ENCODE measurements at places on chromosomes 11 and 22.

DNA sequence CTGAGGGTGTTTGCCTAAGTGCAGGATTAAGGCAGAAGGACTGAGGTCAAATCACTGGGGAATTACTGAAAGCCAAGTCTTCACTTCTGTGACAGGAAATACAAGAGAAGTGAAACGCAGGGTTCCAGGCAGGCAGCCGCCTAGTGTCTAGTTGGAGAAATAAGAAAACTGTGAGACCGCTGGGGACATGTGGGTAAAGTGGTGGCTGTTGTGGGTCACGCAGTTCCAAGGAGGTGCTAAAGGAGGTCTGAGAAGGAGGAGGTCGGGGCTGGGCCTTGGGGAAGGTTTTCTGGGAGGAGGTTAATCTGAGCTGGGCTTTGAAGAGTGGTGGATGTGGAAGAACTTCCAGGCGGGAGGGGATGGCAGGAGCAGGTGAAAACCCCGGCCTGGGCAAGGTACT lies 11.2 kb downstream of the MCM5 start:
- DNase-seq, result no peak

GRCh38 chr11:35978891-35979290 lies 35.0 kb downstream of the LDLRAD3 start:
- DNase-seq, result no peak

- DNase-seq, result no peak
Measured at GRCh38 chr11:45750439-45750838, 54.5 kb upstream of the SLC35C1 start.

DNA sequence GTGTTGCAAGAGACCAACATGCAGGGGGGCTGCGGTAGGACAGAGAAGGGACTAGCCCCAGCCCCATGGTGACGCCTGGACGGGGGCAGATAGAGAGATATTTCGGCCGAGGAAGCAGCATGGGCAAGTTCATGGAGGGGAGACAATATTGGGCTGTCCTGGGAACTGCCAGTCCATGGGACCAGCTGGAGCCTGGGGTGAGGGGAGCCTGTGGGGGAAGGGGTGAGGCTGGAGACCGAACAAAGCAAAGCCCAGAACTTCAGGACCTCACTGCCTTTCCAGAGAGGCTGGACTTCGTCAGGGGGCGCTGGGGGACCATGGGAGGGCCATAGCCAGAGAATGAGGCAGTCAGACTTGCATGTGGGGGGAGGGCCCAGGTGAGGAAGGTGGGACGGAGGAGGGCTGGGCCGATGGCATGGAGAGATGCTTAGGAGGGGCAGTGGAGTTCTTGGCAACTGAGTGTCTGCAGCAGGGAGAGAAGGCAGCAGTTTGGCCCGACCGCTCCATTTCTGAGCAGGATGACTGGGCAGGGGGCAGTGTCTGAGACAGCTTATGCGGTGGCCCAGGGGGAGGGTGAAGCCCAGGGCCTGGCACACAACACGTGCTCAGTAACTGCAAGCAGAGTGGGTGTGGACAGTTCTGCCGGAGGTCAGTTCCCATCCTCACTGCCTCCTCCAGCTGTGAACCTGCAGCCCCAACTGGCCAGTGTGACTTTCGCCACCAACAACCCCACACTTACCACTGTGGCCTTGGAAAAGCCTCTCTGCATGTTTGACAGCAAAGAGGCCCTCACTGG lies 712 bp downstream of the UPK3A start:
- DNase-seq, result no peak

DNA sequence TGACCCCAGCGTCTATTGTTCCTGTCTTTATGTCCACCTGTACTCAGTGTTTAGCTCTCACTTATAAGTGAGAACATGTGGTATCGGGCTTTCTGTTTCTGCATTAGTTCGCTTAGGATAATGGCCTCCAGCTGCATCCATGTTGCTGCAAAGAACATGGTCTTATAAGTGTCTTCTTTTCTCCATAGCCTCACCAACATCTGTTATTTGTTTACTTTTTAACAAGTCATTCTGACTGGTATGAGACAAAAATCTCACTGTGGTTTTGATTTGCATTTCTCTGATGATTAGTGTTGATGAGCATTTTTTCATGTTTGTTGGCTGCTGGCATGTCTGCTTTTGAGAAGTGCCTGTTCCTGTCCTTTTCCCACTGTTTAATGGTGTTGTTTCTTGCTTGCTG lies 21.7 kb upstream of the SLN start:
- DNase-seq, result no peak

DNA sequence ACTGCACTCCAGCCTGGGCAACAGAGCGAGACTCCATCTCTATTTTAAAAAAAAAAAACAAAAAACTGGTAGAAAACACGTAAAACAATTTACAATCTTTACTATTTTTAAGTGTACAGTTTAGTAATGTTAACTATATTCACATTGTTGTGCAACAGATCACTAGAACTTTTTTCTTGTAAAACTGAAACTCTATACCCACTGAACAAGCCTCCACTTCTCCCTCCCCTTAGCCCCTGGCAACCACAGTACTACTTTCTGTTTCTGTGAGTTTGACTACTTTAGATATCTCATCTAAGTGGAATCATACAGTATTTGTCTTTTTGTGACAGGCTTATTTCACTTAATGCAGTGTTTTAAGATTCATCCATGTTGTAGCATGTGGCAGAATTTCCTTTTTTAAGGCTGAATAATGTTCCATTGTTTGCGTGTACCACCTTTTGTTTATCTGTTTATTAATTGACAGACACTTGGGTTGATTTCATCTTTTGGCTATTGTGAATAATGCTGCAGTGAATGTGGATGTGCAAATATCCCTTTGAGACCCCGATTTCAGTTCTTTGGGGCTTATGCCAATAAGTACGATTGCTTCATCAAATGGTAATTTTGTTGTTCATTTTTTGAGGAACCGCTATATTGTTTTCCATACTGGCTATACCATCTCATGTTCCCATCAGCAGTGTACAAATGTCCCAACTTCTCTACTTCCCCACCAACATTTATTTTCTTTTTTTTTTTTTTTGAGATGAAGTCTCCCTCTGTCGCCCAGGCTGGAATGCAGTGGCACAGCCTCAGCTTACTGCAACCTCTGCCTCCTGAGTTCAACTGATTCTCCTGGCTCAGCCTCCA lies 11.0 kb downstream of the DDB2 start:
- no peak for DNase-seq

GRCh38 chr11:65301491-65302329 lies 13.0 kb upstream of the CDC42EP2 start:
- DNase-seq, result no peak

DNA sequence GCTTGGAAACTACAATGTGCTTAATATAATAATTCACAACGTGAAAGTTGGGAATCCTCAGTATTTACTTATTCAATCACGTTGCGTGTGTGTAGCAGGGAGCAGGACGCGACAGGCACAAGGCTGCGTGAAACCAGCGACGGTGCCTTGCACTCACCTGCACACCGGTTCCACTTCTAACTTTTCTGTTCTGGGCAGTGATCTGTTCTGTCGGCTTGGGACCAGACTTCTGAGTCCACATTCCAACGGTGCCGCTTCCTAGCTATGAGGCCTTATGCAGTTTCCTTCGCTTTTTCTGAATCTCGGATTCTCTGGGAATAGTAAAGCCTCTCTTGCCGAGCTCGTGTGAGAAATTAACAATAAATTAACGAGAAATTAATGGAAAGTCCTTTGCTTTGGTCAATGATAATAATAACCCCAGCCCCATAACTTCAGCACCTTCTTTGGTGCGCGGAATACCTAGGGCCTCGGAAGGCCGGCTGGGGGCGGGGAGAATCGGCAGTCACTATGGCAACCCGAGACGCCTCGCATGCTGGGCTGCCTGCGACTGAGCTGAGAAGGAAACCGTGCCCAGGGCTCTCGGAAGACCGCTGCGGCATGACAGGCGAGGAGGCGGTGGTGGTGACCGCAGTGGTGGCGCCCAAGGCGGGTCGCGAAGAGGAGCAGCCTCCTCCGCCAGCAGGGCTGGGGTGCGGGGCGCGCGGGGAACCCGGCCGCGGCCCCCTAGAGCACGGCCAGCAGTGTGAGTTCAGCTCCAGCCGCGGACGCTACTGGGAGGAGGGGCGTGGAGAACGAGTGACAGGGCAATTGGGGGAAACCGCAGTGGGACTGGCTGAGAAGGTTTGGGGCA lies at the start of gene C11orf97:
TSS of gene C11orf97 (plus strand) at position 530 of the 850 bp plus-strand sequence. CDS start at position 598, 68 bp downstream.
- no peak for DNase-seq

GRCh38 chr11:12441231-12441861 lies 64.0 kb downstream of the PARVA start:
- DNase-seq, result no peak

DNA sequence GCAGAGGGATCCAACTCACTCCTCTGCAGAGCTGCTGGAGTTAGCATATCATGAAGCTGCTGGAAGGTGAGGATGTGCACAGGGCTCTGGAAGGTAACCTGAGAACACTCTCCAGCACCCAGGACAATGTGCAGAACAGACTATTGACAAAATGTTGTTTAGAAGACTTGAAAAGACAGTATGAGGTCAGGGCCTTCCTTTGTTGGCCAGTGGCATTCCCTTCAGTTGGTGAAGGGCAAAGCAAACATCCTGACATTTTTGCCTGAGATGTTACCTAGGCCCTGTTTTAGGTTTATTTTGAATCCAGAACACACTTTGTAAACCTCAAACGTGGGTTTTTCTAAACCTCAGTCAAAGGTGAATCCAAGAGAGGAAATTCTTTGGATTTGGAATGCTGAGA lies 67.8 kb downstream of the DEPDC5 start:
- no peak for DNase-seq

GRCh38 chr11:128701086-128701485 lies 7.2 kb downstream of the FLI1 start:
- DNase-seq, result no peak

GRCh38 chr22:27318516-27318915 lies 483.0 kb downstream of the MN1 start:
- DNase-seq, result no peak

- no peak for DNase-seq
Measured at GRCh38 chr11:10042699-10043098, 251.3 kb downstream of the SBF2 start.

DNA sequence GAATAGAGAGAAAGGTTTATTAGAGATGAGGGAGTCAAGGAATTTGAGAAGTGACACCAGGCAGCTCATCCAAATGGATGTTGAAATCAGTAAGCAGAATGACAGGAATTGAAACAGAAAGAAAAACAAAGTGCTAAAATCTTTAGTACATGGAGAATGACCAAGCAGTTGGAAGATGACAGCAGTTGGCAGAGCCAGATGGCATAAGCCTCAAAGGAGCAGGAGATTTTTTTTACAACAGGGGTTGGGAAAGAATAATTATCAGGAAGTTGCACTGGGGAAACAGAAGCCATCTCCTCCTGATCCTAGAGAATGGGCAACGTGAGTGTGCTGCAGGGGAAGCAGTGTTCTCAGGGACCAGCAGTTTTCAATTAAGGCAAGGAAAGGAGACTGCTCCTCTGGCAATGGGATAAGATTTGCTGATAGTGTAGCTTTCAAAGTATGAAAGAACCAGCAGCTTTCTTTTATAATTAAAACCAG lies 28.9 kb downstream of the RAB39A start:
- no peak for DNase-seq

DNA sequence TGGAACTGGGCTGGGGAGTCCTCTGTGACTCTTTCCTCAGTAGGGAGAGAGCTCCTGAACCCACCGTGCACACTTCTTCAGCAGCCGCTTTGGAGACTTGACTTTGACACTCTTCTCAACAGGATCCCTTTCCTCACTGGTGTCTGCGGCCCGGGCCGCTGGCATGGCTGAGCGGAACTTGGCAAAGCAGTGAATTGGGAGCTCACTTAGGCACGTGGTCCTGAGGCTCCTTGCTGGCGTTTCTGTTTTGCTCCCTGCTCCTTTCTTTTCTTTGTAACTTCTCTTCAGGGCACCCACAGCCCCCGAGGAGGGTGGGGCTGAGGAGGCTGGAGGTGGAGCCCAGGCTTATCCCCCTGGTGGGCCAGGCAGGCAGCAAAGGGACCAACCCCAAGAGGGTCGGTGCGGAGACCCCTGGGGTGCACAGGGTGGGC lies 8.4 kb upstream of the KCNQ1OT1 start:
- DNase-seq, result no peak

DNA sequence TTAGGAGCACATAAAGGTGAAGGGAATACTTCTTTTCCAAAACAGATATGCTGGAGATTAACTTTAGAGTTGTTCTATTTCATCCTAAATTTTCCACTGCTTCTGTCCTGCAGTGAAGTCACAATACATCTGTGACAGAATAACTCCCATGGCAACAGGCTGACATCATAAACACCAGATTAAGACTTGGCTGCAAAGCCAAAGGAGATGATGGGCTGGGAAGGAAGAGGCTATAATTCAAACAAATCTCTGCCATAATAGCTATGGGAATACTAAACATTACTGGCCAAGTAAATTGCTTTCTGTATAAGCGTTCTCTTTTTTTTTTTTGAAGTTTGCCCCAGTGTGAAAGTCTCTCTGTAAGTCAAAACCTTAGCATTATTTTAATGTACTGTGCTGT lies 107.7 kb downstream of the CADM1 start:
- no peak for DNase-seq

- DNase-seq, result no peak
Measured at GRCh38 chr11:862081-862661, 19.5 kb downstream of the TSPAN4 start.

DNA sequence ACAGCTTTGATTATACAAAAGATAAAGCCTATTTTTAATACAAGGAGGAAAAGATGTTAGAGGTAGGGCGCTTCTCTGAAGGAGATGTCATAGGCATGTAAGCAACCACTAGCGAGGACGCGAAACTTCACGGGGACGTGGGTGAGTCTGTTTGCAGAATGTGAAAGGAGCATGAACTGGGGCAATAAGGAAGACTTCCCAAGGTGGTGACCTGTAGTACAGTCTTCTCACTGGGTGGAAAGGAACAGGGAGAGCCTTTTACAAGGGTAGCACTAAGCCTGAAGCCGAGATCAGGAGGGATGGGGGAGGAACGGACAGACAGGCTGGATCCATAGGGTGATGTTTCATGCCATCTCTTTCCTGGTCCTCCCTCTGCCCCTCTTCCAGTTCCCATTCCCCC lies 10.0 kb upstream of the MICAL2 start:
- no peak for DNase-seq

GRCh38 chr11:106986261-106986660 lies 32.0 kb downstream of the GUCY1A2 start:
- DNase-seq, result no peak

DNA sequence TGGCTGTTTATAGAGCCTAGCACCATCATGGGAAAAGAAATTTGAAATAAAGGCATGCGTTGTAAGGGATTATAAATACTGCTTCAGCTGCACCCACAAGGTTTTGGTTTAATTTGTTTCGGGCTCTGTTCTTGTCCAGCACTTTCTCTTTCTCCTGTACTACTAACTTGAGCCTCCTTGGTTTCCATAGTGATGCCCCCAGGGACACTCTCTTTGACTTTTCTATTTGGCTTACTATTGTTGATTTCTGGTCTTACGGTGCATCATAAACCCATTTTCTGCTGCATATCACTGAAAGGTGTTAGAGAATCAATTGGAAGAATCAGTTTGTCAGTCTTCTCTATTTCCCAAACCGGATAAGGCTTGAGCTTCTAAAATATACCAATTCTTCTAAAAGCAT lies 1674.3 kb upstream of the RAG2 start:
- DNase-seq, result no peak

- DNase-seq, result no peak
Measured at GRCh38 chr11:9972989-9973388, 309.1 kb downstream of the SWAP70 start.

Data from DMS153 (cell line).